Left renal cortex interstitium (tissue), 4 donors: ENCODE measurements at places on chromosomes 16 and 17. TPM values are rescaled to one million over a fixed set of nuclear protein-coding genes. Genes with fewer than 3 reads are reported as not detected.

- no peak for DNase-seq
Measured at GRCh38 chr17:82366749-82367148, 4.8 kb upstream of the UTS2R start.

GRCh38 chr16:86722970-86723369 lies 144.6 kb downstream of the FOXL1 start:
- DNase-seq: no peak

DNA sequence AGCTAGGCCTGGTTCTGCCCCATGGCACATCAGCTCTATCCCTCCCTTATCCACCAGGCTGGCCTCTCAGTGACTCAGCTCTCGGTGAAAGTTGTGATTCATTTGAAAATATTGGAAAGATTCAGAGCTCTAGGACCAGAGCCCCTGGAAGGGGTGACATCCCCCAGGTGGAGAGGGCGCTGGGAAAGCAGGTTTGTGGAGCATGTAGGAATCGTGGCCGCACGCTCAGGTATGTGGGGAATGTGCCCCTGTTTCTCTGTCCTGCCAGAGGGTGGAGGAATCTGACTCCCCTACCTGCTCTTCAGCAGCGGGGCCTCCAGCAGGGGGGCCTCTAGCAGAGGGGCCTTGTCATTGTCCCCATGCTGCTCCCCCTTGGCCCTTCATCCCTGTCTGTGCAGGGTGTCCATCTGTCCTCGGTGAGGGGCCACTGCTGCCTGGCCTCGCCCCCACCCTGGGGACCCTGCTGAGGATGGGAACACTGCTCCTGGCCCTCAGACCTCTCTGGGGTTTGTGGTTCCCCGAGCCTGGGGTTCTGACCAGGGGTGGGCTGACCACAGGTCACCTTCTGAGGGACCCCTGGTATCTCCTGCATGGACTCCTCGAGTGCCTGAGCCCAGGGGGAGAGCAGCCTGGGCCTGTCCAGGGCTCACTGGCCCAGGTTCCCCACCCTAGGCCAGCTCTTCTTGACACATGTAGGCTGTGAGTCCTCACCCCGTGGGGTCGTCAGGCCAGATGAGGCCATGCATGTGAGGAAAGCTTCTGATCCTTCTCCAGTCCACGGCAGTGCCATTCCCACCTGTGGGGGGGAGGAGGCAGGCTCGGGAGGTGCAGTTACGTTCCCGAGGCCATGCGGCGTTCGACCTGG lies 47.5 kb downstream of the NT5M start:
- DNase-seq: no peak

GRCh38 chr17:16906680-16907079 lies 65.2 kb downstream of the TNFRSF13B start:
- DNase-seq: no peak

DNA sequence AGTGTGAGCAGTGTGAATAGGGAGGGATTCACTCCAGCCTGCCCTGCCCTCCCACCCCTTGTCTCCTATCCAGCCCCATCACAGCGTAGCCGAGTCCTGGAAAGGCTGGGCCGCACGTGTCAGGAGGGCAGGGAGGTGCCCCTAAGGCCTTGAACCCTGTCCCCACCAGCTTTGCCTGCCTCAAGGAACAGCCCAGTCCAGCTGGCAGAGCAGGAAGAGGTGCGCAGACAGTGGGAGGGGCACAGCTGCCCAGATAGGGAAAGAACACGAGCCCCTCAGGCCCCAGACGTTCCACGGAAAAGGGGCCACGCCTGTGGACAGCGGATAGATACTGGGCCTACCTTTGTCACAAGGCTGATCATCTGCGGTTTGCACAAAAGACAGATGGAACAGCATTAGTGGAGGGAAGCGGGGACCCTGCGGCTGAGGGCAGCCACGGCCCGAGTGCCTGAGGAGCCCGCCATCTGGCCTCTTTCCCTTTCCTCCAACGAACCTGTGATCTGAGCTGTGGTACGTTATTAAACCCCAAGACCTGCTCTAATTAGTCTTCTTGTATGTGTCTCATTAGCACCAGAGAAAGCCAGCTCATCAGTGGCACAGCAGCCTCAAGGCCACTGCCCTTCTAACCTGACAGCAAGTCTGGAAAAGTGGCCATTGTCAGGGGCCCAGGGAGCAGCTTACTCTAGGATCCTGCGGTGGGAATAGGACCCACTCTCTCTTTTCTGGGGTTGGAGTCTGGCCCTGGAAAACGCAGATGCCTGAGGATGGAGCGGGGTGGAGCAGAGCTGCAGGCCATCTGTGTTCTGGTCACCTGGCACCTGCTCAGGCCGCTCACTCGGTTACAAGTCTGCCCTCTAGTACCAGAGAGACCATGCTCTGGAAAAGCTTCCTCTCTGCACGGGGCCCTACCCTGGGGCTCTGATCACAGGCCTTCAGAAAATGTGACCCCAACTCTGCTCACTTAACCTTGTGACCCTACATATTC lies 16.3 kb downstream of the MPP3 start:
- no peak for DNase-seq

DNA sequence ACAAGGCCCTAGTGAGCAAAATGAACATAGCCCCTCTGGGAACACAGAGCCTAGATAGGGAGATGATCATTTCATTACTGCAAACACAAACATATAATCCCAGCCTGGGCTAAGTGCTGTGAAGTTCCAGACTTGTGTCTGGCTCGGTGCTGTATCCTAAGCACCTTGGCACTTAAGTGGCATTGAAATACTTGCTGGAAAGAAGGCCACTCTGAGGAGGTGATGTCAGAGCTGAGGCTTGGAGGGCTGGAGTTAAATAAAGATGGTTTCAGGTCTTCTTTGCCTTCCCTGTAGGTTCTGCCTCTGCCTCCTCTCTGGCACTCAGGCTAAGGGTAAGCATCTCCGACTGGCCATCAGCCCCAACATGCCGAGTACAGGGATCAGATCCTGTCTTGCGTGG lies 2.4 kb upstream of the CACNA1G start:
- no peak for DNase-seq

- no peak for DNase-seq
Measured at GRCh38 chr16:30372038-30372712, 1.9 kb upstream of the TBC1D10B start.

- no peak for DNase-seq
Measured at GRCh38 chr17:30234964-30235363, 533 bp downstream of the SLC6A4 start.

The C16orf89 gene
- polyA plus RNA-seq: 6.0 TPM

The TBC1D3 gene
- polyA plus RNA-seq: not detected

The STH gene
- not detected for polyA plus RNA-seq

The CLDN9 gene
- polyA plus RNA-seq: 2.4 TPM

The DDX52 gene
- polyA plus RNA-seq: 36.3 TPM

The PTX4 gene
- not detected for polyA plus RNA-seq
